ENCODE measurements at places on chromosomes 6 and 20.

- no peak for DNase-seq
Measured at GRCh38 chr6:136979206-136979605, 57.1 kb downstream of the SLC35D3 start.

- DNase-seq: peak; percentile 3
Measured at GRCh38 chr6:141077355-141078333, 1055.1 kb upstream of the GJE1 start.

GRCh38 chr6:37168163-37168758 lies 1.7 kb upstream of the PIM1 start:
- DNase-seq: no peak

DNA sequence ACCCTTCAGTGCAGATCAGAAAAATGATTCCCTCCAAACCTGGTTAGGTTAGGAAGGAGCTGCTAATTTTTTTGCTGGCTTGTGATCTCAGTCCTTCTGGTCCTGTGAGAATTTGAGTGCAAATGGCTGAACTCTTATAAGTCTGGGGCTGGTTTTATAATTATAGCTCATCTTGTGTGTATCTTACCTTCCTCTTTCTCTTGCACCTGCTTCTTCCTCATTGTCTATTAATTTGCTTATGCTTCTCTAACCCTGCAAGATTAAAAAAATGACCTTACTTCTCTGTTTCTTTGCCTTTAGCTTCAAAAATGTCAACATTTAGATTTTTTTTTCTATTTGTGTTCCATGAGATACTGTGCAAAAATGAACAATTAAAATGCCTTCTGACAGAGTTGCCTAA lies 576.2 kb downstream of the DHX35 start:
- DNase-seq: no peak

DNA sequence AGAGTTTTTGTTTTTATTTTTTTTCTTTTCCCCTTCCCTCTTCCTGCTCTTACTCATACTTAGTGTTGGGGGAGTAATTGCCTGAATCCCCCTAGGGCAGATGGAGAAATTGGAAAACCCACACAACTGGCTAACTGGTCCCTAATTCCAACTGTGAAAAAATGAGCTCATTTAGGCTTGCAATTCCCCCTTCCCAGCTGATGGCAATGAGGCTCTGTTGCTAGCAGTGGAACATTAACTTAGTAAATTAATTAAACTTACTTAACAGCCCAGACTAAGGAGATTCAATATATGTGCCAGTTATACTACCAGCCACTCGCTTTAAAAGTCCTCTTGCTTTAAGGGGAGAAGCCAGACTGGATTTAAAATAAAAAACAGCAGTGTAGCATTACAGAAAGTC lies 76.6 kb downstream of the PKHD1 start:
- DNase-seq: no peak

DNA sequence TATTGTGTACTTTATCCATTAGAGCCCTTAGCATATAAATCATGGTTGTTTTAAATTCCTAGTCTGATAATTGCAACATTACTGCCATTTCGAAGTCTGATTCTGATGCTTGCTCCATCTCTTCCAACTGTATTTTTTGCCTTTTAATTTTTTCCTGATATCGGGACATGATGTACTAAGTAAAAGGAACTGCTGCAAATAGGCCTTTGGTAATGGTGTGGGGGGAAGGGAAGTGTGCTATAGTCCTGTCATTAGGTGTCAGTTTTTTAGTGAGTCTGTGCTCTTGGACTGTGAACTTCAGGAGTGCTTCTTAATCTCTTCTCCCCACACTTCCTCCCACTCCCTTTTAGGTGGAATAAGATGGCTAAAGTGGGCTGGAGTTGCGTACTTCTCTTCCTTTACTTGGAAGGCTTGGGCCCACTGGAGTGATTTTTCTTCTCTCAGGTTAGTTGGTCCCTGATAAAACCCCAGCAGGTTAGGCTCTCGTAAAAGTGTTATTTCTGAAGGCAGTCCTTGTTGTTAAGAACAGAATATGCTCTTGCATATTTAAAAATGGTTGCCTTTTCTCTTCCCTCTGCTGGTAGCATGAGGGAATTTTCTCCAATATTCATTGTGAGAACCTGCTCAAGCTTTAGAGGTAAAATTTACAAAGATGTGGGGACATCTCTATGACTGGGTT lies 18.1 kb downstream of the STXBP5 start:
- no peak for DNase-seq

- no peak for DNase-seq
Measured at GRCh38 chr20:33008336-33009213, 1.1 kb downstream of the BPIFB2 start.

DNA sequence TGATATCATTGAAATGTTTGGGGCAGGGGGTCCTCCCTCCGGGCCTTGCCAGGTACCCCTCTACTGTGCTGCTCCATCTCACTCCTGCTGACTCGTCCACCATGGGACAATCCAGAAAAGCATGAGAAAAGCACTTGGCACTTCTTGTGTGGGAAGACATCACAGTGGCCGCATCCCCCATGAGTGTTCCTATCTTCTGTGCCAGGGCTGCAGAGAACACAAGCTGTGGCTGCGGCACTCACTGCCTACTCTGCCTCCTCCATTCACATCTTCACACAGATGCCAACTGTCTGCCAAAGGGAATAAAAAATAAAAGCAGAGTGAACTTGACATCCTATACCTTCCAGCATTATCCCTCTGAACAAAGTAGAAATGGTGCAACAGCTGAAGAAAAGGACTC lies 117.4 kb upstream of the PROKR2 start:
- no peak for DNase-seq

GRCh38 chr20:62961310-62961783 lies 8.8 kb downstream of the SLC17A9 start:
- peak; percentile 76 for DNase-seq

- peak; percentile 29 for DNase-seq
Measured at GRCh38 chr6:155561966-155562364, 106.3 kb upstream of the NOX3 start.

- no peak for DNase-seq
Measured at GRCh38 chr20:31740208-31740607, 1.1 kb downstream of the TPX2 start.

GRCh38 chr6:11058406-11058805 lies 14.3 kb upstream of the ELOVL2 start:
- no peak for DNase-seq

DNA sequence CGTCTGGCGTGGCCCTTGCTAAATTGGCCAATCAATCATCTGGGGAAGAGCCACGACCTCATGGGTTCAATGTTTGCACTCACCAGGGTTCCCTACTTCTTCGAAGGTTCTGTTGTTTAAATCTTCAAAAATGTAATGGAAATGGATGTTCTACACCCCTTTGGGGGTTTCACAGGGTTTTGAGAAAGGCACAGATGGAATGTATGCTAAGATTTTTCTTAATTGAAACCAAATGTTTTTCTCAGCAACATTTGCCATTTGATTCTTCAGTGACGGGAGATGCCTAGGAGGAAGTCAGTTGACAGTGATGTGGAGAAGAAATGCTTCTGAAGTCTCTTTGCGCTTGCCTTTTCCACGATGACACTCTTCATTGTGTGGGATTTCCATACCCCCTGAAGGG lies 312.3 kb downstream of the ESR1 start:
- DNase-seq: no peak

DNA sequence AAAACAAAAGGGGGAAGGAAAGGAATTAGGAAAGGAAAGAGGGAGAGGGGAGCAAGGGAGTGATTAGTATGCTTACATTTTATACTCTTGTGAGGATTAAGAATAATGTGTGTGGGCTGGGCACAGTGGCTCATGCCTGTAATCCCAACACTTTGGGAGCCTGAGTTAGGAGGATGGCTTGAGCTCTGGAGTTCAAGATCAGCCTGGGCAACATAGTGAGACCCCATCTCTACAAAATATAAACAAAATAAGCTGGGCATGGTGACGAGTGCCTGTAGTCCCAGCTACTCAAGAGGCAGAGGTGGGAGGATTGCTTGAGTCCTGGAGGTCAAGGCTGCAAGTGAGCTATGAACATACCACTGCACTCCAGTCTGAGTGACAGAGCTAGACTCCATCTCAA lies 47.0 kb downstream of the SHLD1 start:
- DNase-seq: no peak

GRCh38 chr6:2216794-2217383 lies 28.5 kb downstream of the GMDS start:
- no peak for DNase-seq

GRCh38 chr6:15709651-15710269 lies 46.9 kb upstream of the DTNBP1 start:
- no peak for DNase-seq

- DNase-seq: peak; percentile 41
Measured at GRCh38 chr6:37483917-37484785, 15.5 kb downstream of the CCDC167 start.

DNA sequence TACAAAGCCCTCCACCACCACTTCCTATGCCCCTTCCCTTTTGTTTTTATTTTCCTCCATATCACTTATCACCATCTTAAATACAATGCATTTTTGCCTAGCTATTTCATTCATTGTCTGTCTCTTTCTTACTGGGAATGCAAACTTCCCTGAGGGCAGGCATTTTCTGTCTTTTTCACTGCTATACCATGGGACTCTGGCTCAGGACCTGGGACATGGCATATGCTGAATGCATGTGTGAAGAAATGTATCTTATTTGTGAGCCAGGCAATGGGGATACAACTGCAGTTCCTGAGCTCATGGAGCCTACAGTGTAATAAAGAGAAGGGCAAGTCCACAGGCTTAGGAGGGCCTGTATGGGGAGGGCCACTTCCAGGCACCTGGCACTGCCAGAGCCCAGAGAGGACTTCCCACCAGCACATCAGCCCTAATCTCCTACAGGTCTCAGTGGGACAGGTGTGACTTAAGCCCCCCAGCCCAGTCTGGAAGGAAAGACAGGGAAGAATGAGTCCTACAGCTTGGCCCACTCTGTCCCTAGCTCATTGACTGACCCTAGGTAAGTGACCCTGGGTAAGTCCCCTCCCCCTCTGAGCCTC lies 43.2 kb downstream of the TFEB start:
- DNase-seq: no peak

GRCh38 chr6:101458336-101458735 lies 64.8 kb downstream of the GRIK2 start:
- DNase-seq: no peak

- DNase-seq: peak; percentile 6
Measured at GRCh38 chr6:111150577-111150976, 63.3 kb downstream of the SLC16A10 start.

- no peak for DNase-seq
Measured at GRCh38 chr6:153790048-153790447, 249.0 kb upstream of the OPRM1 start.

GRCh38 chr20:39789411-39789810 lies 827.3 kb downstream of the DHX35 start:
- no peak for DNase-seq

DNA sequence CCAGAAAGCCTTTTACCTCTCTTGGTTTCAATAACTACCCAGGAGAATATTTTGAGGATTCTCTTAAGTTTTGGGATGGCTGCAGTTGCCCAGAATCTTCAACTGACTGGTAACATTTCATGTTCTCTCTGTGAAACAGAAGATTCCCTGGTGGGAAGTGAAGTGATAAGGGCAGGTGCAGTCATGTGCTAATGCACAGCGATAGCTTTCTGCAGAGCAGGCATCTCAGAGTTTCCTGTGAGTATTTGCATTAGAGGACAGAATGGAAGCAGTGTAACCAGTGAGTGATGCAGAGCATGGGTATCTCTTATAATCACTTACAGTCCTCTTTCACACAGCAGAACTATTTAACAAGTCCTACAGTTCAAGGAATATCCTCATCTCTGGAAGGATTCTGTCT lies 76.1 kb downstream of the HCRTR2 start:
- no peak for DNase-seq

GRCh38 chr20:33165416-33166055 lies 2.4 kb upstream of the BPIFA2 start:
- DNase-seq: peak; percentile 54

DNA sequence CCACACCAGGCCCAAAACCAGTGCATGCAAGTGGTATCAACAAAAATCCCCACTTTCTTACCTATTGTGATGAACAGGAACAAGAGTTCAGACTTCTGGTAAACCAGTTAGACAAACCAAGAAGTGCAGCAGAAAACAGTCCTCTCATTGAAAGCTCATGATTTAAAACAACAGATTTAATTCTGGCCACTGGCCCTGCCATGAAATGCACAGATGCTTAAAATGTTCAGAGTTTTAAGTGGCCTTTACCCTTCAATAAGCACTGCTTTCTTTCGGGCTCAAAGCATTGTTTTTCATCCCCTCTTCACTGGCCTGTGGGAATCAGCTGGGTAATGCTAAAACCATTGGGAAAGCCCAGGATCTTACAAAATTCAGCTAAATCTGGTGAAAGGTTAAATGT lies 102.4 kb upstream of the ISM1 start:
- no peak for DNase-seq

DNA sequence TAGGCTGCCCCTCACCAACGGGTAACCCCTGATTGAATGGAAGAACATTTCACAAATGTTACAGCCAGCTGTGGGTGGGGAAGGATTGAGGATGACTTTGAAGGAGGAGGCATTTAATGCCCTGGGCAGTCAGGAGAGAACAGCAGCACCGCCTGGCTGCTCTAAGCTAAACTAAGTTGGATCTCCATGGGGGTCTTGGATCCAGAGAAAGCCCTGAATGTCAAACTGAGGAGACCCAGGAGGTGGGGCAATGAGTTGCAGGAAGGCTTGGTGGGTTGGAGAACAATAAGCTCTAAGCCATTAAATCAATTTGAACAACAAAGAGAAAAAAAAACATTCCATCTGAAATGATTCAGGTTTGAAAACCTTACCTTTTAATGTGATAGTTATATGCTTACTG lies 35.4 kb downstream of the TMX4 start:
- DNase-seq: no peak

- peak; percentile 65 for DNase-seq
Measured at GRCh38 chr6:11575408-11576033, 38.0 kb downstream of the TMEM170B start.

- DNase-seq: no peak
Measured at GRCh38 chr20:53643031-53643832, 49.6 kb upstream of the ZNF217 start.

- DNase-seq: peak; percentile 7
Measured at GRCh38 chr20:1083431-1084080, 34.8 kb upstream of the PSMF1 start.

GRCh38 chr6:41201764-41202173 lies 820 bp upstream of the TREML2 start:
- DNase-seq: no peak

DNA sequence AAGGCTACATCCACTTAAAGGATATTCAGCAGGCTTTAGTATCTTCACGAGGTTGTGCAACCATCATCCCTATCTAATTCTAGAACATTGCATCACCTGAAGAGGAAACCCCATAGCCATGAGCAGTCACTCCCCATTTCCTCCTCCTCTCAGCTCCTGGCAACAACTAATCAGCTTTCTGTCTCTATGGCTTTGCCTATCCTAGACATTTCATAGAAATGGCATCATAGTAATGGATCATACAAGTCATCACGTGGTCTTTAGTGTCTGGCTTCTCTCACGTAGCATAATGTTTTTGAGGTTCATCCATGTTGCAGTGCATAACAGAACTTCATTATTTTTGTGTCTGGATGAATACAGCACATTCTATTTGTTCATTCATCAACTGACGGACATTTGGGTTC lies 20.5 kb downstream of the SNAI1 start:
- no peak for DNase-seq

- DNase-seq: no peak
Measured at GRCh38 chr6:15444081-15444731, 198.3 kb downstream of the JARID2 start.
